ENCODE measurements at places on chromosomes 4 and X.
A peak's percentile ranks its signal among the peaks of the same experiment; 100 is the strongest.

DNA sequence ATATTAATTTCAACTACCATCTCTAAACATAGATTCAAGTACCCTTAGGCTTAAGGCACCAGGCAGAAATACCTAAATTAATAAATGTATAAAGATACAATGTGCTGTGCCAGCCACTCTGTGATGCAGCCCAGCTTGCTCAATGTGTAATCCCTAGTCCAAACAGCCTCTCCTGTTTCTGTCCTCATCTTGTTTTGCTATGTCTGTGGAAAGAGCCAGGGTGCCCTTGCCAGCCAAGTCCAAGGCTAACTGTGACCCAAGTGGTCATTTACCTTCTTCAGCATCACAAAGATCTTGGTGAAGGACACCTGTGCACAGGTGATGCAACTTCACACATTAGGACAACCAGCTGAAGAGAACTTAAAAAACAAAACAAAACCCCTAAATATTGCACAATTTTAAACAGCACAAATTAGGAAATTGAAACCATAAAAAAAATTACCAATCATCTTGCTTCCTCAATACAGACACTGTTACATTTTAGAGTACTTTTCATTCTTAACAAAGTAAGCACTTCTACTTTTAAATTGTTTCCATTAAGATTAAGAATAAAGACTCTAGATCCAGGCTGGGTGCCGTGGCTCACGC, 89.6 kb downstream of the C4orf51 start:
- no peak for DNase-seq

DNA sequence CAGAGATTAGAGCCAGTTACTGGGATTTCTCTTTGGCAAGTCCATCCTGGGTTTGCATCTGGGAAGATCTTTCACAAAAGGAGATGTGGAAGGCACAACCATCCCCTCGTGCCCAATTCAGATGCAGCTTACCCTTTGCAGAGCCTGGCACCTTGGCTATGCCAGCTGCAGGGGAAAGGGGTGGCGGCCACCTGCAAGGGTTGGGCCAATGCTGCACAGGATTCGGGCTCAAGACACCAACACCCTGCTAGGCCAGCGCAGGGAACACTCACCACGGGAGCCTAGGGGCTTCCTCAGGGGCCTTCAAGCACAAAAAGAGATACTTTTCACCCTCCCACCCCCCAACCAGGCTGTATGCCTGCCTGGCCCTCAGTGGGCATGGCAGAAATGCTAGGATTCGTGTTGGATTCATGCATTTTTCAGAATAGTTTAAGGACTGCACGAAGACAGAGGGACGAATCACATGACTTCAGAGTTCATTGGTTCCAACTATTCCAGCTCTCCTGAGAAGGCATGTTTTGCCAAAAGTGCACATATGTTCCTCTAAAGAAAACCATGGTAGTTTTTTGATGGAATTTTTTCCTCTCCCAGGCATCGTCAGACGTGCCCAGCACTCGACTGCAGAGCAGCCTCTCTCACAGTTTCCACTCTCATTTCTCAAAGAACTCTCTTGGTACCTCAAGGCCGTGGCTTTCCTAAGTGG, 94.4 kb downstream of the PHKA2 start:
- no peak for DNase-seq

GRCh38 chr4:154307451-154307850, 184.1 kb downstream of the DCHS2 start:
- DNase-seq: no peak

GRCh38 chrX:103464072-103464773, 55.1 kb downstream of the RAB40A start:
- peak; percentile 15 for DNase-seq

DNA sequence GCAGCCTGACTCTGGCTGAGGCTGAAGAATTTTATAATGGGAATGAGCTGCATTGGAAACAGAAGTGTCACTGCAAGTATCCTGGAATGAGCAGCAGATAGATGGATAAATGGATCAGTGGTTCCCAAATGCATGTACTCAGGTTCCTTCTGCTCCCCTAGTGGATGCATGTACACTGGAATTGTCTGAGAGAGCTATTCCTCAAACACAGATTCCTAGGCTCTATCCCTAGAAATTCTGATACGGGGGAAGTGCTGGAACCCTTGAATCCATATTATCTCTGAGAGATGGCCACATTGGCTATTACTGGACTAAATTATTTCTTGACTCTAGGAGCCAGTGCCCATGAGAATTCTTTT, 64.8 kb downstream of the TMEM131L start:
- DNase-seq: no peak

GRCh38 chr4:89162496-89162895, 51.2 kb downstream of the TIGD2 start:
- DNase-seq: no peak

- no peak for DNase-seq
Measured at GRCh38 chr4:41258783-41259182, 2.1 kb downstream of the UCHL1 start.

- no peak for DNase-seq
Measured at GRCh38 chrX:26613956-26614355, 398.0 kb downstream of the MAGEB5 start.

DNA sequence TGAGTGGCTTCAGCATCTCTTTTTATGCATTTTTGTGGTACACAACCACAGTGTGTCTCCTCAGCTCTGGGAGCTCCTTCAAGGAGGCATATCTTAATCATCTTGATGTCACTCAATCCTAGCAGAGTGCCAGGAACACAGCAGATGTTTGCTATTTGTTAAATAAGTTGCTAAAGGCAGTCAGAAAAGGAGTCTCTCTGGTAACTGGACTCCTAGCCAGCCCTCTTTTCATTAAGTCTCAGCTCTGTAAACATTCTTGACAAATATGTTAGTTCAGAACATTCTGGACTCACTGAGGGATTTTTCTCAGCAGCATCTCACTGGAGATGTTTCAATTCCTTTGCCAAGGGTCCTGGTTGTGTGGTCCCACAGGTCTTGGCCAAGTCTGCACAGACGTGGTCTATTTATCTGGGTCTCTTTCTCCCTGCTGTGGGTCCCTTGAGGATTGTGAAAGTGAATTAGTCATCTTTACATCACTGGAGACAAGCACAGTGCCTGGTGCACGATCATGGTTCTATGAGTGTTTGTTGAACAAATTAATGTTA, 20.3 kb upstream of the FAM9C start:
- DNase-seq: no peak

- DNase-seq: no peak
Measured at GRCh38 chr4:22999419-22999818, 306.7 kb downstream of the GBA3 start.

DNA sequence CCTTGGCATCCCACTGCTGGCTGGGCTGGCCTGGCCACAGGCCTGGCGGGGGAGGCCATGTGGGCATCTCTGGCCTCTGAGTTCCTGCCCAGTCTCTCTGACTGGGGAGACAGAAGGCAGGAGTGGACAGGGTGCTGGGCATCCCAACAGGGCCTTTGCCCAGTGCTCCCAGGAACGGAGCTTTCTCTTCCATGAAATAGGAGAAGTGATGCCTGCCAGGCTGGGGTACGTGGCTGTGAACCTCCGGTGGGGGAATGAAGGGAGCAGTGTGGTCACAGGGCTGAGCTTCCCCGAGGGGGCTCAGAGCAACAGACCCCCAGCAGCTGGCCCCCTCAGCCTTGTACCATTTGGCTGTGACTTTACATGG, 40.4 kb upstream of the HMX1 start:
- DNase-seq: no peak

- no peak for DNase-seq
Measured at GRCh38 chr4:26916195-26916594, 55.6 kb downstream of the STIM2 start.

- no peak for DNase-seq
Measured at GRCh38 chrX:39161611-39162255, 360.5 kb downstream of the MID1IP1 start.

GRCh38 chr4:120316416-120316815, 249.8 kb upstream of the MAD2L1 start:
- no peak for DNase-seq

GRCh38 chr4:81712714-81713113, 241.0 kb upstream of the RASGEF1B start:
- no peak for DNase-seq

DNA sequence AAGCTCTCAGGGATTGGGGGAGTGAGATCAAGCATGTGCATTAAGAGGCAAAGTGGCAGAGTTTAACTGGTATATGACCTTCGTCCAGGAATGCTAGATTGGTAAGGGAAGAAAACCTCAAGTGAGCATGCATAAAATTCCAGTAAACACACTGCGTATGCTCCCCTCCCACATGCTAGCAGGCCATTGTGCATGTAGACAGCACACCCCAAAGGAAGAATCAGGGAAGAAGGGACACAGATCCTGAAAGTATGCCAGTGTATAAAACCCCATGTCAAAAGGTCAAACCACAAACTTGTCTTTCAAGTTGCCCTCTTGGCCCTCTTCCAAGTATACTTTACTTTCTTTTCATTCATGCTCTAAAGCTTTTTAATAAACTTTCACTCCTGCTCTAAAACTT, 405.2 kb upstream of the CNKSR2 start:
- DNase-seq: no peak

- DNase-seq: no peak
Measured at GRCh38 chr4:20017777-20018115, 234.0 kb upstream of the SLIT2 start.

DNA sequence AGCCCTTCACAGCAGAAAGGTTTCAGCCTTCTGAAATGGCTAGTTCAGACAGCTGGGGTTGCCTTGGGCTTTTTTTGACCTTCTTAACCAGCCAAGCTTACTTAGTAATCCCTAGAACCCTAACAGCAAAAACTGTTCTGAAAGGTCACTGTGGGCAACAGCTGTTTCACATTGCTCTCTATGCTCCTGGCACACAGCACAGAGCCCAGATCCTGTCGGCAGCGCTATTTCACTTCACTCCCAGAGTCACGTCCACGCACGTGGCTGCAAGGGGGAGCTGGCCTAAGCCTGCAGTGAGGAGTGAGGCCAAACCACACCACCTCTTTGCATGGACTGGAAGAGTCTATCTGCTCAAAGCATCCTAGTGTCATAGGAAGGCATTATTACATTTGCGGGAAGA, 32.0 kb upstream of the STS start:
- DNase-seq: no peak

DNA sequence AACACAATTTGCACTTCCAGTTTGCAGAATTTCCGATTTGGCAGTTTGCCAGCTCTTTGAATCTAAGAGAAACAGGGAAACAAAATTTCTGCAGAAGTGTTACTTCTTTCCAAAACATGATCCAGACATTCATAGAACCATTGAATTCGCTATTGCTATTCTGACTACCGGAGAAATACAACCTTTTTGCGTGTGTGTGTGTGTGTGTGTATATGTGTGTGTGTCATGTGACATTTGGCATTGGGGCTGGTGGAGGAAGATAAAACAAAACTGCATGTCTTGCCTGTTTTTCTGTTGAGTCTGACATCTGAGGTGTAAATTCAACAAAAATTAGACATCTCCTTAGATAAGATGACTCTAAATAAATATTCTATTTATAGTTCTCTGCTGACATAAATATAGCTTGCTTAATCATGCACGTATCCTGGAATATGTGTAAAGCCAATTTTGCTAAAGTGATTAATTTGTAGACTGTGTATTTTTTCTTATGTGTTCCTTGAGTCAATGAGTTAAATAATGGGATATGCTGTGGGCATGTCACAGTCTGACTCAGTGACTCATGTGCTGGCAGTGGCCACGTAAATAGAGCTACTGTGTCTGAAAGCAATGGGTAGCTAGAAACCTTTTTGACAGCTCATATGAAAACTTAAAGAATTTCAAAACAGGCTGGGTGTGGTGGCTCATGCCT, 98.9 kb downstream of the HPGD start:
- DNase-seq: peak; percentile 51

DNA sequence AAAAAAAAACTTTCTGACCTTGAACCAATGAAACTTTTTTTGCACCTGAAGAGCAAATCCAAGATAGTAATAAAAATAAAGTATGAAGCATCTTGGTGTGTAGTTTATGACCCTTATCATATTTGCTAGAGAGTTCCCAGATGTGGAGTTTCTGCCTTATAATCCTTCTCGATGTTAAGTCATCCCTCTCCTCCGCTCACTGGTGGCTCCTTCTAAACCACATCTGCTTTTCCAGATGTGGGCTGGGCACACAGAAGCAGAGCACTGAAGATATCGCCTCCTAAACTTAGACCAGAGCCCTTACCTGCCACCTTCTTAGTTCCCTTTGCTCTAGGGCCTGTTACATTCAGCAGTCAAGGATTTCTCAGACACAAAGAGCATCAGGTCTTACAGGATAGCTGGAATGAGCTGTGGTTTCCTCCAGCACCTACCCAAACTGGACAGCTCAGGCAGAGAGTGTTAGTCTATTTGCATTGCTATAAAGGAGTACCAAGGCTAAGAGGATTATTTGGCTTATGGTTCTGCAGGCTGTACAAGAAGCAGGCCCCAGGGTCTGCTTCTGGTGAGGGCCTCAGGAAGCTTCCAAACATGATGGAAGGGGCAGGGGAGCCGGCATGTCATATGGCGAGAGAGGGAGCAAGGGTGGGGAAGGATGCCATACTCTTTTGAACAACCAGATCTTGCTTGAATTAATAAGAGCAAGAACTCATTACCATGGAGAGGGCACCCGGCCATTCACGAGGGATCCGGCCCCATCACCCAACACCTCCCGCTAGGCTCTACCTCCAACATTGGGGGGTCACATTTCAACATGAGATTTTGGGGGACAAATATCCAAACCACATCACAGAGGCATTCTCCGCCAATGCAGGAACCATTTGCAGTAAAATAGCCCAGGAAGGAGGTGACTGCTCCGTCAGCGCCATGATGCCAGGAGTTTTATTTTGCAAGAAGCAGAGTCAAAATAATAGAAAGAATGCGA, 75.6 kb upstream of the HELT start:
- no peak for DNase-seq

GRCh38 chrX:153612413-153612812, 13.5 kb upstream of the CCNQ start:
- no peak for DNase-seq

GRCh38 chrX:116435597-116435996, 809 bp upstream of the SLC6A14 start:
- DNase-seq: no peak

GRCh38 chr4:169557061-169557636, 55.2 kb downstream of the NEK1 start:
- no peak for DNase-seq

- DNase-seq: no peak
Measured at GRCh38 chr4:149791851-149792250, 23.8 kb downstream of the IQCM start.
